ENCODE measurements at places on chromosomes 7 and 10.
A peak's percentile ranks its signal among the peaks of the same experiment; 100 is the strongest.

DNA sequence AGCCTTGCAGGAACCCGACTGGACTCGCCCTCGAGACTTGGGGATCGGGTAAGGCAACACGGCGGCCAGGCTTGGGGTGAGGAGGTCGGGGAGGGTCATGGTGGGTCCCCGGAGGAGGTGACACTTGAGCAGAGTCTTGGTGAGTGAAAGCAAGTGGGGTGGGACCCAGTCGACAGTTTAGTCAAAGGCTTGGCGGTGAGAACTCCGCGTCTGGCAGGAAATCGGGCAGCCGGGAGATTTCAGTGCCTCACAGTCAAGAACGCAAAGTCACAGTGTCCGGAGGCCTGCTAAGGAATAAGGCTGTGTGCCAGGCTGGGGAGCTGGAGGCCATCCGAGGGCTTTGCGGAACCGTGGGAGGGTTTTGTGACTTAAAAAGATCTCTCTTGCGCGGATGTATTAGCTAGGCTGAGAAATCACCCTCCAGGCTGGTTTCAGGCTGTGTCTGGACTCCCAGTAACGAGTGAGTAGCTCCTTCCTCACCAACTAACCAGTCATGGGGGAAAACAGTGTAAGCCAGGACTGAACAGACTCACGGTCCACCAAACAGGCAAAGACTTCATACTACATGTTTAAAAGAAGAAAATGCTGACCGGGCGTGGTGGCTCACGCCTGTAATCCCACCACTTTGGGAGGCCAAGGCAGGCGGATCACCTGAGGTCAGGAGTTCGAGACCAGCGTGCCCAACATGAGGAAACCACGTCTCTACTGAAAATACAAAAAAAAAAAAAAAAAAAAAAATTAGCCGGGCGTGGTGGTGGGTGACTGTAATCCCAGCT is 613 bp downstream of the AP5Z1 start:
- DNase-seq: peak; percentile 60

GRCh38 chr10:112637901-112638300 is 190.9 kb downstream of the VTI1A start:
- no peak for DNase-seq

- no peak for DNase-seq
Measured at GRCh38 chr7:158061026-158061630, 526.5 kb downstream of the PTPRN2 start.

GRCh38 chr7:3309140-3309539 is 8.1 kb downstream of the SDK1 start:
- DNase-seq: no peak

DNA sequence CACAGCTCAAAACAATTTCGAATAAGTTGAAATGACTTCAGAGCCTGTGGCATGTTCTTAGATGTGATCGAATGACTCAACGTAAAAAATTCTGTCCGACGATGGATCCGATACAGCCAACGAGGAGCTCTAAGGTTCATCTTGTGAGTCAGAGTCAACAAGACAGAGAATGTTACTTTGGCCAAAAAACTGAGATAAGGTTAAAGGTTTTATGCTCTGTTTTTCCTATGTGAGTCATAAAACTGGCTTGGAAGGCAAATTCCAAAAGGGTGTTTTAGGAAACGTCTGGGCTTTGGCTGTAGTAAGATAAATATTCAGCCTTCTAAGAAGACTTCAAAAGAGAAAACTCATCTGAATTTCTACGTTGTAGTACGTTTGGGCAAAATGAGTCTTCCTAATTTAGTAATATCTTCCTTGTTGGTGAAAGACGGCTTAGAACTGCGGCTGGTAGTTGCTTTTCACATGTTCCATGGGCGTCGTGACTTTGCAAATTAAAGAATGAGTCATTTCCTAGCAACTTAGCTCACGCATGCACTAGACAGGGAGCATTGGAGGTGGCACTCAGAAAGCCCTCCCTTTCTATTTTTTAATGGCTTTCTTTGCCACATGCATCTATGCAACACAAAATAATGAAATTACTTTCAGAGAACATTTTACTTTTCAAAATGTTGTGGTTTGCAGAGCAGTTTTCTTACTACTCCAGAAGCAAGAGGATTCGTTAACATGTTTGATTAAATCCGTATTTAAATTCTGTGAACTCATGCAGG is 28.2 kb downstream of the PFKP start:
- peak; percentile 95 for DNase-seq

DNA sequence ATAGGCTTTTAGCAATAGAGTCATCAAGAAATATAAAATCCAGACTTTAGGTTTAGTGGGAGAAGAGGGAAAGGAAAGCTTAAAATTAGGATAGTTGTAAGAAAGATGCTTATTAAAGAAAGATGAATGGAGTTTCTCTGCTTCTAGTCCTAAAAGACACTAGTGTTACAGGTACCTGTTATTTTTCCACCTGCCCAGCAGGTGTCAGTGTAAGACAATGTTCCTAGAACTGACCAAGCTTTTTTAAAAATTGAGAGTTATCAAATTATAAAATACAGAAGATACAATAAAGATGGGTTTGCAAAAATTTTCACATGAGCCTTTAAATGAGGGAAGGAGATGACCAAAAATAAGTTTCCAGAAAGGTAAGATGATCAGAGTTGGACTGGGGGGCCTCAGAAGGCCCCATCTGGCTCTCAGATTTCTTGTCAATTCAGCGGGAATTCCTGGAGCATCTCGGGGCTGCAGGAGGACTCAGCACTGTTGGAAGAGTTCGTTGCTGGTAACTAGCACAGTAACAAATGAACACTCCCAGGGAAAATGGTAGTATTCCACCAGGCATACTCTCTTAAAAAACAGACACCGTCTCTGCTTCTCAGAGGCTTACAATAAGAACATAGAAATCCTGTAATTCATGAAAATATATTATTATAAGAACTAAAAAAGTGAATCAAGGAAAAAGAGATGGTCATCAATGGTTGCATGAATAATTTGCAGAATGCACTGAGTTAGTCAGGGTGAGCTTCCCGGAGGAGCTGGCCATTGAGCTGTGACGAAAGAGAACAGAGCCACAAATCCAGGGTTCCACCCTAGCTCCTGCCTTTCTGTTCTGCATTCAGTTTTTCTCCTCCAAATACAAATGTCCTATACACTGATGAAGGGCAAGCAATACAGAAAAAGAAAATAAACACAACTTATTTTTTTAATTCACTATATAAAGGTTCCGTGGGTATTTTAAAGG is 71.8 kb upstream of the PIK3CG start:
- DNase-seq: peak; percentile 13

- peak; percentile 77 for DNase-seq
Measured at GRCh38 chr7:92833024-92833765, 3.2 kb downstream of the CDK6 start.

DNA sequence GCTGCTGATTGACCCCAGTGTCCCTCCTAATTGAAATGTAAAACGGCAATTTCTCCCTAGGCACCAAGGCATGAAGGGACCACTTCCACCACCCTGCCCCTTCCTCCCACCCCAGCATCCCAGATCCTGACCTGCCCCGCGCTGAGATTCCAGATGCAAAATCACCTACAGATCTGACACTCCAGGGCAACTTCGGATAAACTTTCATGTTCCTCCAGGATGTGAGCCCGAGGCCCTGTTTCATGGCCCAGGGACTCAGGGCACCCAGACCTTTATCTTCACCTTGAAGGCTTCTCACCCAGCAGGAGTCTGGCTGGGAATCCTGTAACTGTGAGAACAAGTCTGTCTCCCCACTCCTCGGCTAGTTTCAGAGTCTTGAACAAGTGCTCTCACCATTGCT is 361.8 kb downstream of the PLXNA4 start:
- no peak for DNase-seq
